Central memory CD4-positive, alpha-beta T cell (primary cell): ENCODE measurements at places on chromosomes 1 and 21.

- no peak for DNase-seq
These were observed 64.3 kb upstream of the COL6A1 start for GRCh38 chr21:45917241-45917640.

GRCh38 chr1:91585982-91586381 is 85.3 kb downstream of the CDC7 start:
- no peak for DNase-seq

DNA sequence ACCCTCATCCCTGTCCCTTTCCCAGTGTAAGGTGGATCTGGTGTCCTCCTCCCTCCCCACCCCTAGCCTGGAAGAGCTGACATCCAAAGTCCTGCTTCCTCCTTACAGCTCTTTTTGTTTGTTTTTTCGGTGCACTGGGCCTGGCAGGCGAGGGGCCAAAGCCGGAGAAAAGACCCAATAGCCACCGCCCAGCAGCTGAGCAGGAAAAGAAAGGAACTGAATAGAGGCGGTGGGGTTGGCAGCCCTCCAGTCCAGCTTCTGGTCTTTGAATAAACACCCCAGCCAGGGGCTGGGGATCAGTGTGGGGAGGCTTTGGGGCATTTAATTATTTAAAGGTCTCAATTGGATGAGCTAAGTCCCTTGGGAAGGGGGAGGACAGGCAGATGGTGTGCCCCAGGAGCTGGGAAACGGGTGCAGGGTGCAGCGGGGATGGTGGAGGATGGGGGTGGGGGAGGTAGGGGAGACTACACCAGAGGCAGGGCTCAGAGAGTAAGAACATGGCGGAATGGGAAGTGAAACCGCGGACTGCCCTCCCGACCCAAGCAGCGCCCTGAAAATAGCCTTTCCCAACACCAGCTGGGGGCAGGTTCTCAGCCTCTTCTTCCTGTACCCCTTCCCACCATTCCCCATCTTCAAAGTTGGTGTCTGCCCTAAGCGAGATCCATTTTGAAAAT is 20.2 kb downstream of the BTG2 start:
- DNase-seq, result no peak

- DNase-seq, result no peak
These were observed 44.9 kb downstream of the PAFAH2 start for GRCh38 chr1:25952841-25953401.

DNA sequence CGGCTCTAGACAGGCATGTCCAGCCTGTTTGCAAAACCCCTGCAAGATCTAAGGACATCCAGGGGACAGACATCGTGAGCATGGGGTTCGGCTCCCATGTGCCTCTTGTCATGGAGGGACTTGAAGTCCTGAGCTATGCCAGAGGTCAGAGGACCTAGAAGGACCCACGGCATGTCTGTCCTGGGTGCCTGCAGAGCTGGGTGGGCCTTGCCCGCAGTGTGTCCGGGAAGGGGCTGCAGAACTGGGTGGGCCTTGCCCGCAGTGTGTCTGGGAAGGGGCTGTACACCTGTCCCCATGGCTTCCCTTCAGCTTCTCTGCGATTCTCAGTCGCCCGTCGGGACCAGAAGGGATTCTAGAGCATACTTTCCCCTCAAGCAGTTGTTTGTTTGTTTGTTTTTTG is 20.0 kb upstream of the TRAPPC10 start:
- no peak for DNase-seq

DNA sequence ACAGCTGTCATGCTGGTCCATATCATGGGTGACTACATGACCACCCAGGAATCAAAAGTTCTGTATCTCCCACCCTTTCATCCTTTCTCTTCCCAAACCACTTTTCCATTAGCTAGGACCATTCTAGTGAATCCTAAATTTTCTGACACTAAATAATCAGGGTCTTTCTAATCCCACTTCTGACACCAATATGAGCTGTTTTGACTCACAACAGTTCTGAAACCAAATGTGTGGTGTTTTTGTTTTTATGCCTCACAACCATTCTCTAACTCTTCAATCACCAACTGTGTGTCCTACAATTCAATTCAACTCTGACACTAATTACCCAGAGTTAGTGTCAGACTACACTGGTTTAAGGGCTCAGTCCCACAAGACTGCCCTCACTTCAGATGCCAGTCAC is 63.9 kb downstream of the SMYD2 start:
- no peak for DNase-seq

DNA sequence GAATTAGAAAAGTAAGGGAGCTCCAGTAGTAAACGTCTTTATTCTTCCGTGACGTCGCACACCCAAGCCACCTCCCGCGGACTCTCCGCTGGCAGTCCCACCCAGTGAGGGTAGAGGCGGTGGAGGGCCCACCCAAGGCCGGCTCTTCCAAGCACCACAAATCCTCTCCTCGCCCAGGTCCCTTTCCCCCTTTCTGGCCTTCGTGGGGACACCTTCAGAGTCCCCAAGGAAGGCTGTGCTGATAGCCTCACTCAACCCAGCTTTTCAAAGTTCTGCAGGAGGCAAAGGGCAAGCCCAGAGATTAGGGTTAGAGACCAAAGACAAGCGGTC is 349 bp upstream of the GPN2 start:
- DNase-seq, result no peak

- peak; percentile 12 for DNase-seq
These were observed 113.2 kb upstream of the CYYR1 start for GRCh38 chr21:26686278-26686677.
